Activated T-helper 2 cell treated with anti-CD3 and anti-CD28 coated beads, Interferon-gamma antibody, Interleukin-2, Interleukin-4, amounts not matched to agents 10 μg/mL and 5 μg/mL and 100 μg/mL, durations not matched to agents 14 hours and 24 hours and 36 hours (primary cell): ENCODE measurements at places on chromosomes 4 and X. TPM values are rescaled to one million over a fixed set of nuclear protein-coding genes. Genes with fewer than 3 reads are reported as not detected.

DNA sequence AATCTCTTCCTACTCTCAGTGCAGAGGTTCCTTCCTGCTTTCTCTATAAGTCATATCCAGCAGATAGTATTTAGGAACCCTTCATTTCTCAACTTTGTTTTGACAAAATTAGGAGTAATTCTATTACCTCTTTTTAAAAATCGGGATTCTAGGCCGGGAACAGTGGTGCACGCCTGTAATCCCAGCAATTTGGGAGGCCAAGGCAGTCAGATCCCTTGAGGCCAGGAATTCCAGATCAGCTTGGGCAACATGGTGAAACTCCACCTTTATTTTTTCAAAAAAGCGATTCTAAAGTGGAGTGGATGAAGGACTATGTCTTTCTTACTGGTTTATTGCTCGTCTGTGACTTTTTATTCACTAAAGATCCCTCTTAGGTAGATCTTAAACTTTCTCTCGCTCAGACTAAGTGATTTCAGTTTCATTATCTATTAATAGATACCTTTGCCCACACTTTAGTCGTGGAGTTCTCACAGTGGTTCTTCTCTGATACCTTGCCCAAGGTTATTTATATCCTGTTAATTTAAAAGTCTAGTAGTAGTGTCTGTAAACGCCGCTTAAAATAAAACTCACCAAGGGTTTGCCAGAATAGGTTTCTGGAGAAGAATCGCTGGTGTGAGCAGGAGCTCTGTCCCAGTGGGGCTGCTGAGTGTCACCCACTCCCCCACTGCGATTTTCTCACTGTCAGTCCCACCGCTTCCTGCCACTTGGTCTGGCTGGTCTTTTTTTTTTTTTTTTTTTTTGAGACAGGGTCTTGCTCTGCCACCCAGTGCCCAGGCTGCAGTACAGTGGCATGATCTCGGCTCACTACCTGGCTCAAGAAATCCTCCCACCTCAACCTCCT lies 27.0 kb upstream of the TMEM131L start:
- H3K27ac ChIP-seq: peak overlapping the region; percentile 75
- no peak for DNase-seq
- H3K4me1 ChIP-seq: peaks cover 23% of the 10 kb centered on the region

DNA sequence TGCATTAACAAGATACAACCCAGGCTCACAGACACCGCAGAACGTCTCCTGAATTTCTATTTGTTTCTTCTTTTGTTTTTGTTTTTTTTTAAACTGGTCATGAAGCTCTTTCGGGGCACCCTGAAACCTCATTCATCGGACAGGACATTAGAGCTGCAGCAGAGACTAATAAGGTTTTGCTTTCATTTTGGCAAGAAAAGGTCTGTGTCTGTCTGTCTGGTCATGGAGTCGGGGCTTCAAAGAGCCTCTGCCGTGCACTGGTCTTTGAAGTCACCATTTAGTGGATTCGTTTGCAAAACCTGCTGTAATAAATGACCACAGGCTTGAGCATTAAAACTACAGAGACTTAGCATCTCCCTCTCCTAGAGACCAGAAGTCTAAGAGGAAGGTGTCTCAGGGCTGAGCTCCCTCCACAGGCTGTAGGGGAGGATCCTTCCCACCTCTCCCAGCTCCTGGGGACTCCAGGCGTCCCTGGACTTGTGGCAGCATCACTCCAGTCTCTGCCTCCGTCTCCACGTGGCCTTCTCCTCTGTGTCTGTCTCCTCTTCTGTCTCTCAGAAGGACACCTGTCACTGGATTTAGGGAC lies 247.5 kb downstream of the CRLF2 start:
- no peak overlapping the region for H3K4me3 ChIP-seq
- no peak overlapping the region for H3K27ac ChIP-seq
- no peaks in the 10 kb centered on the region for H3K36me3 ChIP-seq
- no peaks in the 10 kb centered on the region for H3K27me3 ChIP-seq

DNA sequence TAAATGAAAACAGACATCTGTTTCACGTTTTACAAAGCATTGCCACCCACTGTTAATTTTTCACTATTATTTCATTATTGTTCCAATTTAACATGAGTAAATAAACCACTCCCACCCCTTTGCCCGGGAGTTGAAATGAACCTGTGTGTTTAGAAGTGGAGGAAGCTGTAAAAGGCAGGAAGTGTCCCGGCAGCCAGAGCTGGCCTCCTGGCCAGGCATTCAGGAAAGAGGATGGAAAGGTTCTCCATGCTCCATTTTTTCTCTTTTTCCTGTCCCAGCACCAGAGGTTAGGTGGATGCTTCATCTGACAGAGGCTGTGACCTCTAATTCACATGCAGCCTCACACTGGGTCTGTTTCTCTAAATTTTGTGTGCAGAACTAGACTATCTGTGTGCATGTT lies 55.5 kb upstream of the LNX1 start:
- no peaks in the 10 kb centered on the region for H3K27me3 ChIP-seq
- no peaks in the 10 kb centered on the region for H3K36me3 ChIP-seq
- H3K4me3 ChIP-seq: no peak overlapping the region
- no peaks in the 10 kb centered on the region for H3K4me1 ChIP-seq
- DNase-seq: no peak

- H3K27me3 ChIP-seq: no peaks in the 10 kb centered on the region
- no peaks in the 10 kb centered on the region for H3K36me3 ChIP-seq
Observed at GRCh38 chrX:64204252-64204651, 1.3 kb downstream of the AMER1 start.

Gene DGKK
- total RNA-seq: not detected in 2 replicates

Gene UGT2B11
- total RNA-seq: not detected in 2 replicates
